ENCODE measurements at places on chromosomes 7 and 10. TPM values are rescaled to one million over a fixed set of nuclear protein-coding genes. Genes with fewer than 3 reads are reported as not detected.

DNA sequence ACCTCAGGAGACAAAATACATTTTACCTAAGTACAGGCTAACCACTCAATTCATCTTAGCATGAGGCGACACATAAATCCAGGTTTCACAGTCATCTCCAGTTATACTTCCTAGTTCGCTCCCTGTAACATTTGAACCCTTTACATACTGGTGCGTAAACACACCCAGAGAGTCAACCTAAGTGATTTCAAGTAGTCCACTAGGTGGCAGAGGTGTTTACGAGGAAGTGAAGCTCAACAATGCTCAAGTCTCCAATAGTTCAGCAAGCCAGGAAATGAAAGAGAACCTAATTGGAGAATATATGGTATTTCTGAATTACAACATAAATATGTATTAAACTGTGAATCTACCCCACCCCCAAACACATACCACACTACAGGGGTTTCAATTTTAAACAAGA is 76.3 kb upstream of the ABCB5 start:
- DNase-seq: no peak

GRCh38 chr10:36739884-36740445 is 385.4 kb upstream of the ANKRD30A start:
- DNase-seq: no peak

DNA sequence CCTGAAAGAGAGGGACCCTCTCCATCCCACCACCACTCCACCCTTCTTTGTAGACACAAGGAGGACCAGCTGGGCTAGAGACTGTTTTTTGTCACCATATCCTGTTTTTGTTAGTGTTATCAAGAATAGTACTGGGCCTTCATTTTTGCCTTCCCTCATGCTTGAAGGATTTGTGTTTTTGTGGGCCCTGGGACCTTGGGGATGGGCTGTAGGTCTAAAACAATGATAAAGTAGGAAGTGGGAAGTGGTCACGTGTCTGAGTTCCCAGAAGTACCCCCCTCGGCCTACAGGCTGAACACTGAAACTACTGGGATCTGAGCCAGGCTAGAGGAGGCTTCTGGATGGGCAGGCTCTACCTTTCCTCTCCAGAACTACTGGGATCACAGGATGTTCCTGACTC is 8.9 kb downstream of the AGFG2 start:
- DNase-seq: no peak

GRCh38 chr10:80787952-80788351 is 250.2 kb downstream of the SH2D4B start:
- DNase-seq: no peak

DNA sequence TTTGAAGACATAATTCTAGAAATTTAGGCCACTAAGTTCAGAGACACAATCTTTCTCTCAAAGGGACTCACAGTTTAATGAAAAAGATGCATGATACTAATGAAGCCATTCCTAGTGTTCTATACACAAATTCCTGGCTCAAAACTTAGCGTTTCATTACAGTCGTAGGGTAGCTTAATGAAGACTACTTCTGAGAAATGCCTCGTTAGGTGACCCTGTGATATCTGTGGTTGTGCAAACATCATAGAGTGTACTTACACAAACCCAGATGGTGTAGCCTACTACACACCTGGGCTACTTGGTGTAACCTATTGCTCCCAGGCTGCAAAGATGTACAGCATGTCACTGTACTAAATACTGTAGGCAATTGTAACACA is 488 bp upstream of the CHCHD3 start:
- no peak for DNase-seq

Gene WDR11
- 49.9 TPM for polyA plus RNA-seq
